ENCODE measurements at places on chromosomes 16 and 17.

GRCh38 chr16:3481696-3482658 lies 13.3 kb downstream of the C16orf90 start:
- DNase-seq: no peak

- no peak for DNase-seq
These were observed 146.1 kb downstream of the IRF8 start for GRCh38 chr16:86044881-86045590.

DNA sequence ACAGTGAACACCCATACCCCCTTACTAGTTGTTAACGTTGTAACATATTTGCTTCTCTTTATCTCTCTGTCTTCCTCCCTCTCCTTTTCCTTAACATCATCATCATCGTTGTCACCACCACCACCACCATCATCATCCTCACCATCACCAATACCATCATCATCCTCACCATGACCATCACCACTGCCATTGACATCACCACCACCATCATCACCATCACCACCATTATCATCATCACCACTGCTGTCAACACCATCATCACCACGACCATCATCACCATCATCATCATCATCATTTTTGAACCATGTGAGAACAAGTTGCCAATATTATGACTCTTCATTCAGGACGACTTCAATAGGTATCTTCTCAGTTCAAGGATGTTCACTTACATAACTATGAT lies 35.5 kb downstream of the SHISA6 start:
- no peak for DNase-seq

DNA sequence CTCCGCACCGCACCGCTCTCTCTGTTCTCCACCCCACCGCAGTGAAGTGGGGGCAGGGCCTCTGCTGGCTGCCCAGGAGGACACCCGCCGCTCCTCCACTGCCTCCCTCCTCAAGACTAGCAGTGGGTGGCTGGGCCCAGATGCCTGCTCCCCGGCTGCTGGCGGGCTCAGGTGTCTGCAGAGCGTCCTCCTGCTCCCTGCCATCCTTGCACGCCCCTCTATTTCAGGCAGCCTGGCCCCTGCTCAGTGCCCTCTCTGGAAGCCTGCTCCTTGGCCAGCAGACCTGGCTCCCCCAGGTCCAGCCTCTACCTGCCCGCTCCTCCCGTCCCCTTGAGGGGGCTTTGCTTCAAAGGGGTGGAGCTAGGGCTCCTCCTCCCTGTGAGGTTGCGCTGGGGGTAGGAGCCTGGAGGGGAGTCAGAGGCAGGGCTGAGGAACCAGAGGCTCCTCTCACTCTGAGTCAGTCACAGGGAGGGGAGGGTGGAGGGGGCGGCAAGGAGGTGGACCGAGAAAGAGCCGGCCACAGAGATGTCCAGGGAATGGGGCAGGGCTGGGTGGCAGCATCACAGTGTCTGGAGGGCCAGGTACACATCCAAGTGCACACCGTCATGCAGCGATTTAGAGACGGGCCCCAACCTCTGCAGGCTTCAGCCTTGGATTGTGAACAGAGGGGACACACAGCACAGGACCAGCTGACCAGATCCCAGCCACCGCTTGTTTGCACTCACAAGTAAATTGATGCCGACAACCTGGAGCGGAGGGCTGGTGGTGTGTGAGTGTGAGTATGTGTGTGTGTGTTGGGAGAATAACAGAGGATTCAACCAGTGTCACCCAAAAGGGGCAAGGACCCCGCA lies 9.8 kb upstream of the TMEM92 start:
- no peak for DNase-seq

DNA sequence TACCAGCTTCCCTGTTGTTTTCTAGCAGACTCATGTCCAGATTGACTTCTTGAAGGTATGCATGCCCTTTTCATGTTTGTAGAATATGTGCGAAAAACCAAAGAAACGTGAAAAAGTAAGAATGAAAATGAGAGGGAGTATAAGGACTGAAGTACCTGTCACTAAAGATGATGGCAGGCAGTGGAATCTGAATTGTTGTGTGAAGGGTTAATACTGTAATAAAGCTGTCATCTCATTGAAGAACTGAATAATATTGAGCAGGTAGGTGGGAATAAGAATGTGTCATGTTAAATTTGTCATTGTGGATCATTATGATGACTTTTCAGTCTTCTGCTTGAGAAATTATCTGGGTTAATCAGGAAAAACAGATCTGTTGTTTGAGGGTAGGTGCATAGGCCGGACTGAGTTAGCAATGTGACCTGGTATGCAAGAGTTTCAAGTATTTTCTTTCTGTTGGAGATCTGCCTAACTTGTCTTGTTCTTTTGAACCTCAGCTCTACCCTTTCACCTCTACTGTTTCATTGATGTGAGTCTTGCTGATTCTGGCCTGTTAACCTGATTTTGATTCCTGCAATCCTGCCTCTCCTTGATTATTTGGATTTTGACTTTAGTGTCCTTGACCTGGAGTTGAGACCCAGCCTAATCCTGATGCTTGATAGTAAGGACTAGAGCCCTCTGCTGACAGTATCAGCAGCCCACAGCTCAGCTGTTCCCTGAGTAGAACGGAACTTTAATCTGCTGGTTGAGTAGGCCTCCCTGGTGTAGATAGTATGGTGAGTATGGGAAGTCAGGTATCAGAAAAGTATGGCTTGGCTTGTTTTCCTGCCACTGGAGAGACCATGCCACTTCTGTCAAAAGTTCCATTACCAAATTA lies 64.6 kb downstream of the MAP2K4 start:
- no peak for DNase-seq

- no peak for DNase-seq
These were observed 40.4 kb upstream of the CORO6 start for GRCh38 chr17:29663155-29663554.

DNA sequence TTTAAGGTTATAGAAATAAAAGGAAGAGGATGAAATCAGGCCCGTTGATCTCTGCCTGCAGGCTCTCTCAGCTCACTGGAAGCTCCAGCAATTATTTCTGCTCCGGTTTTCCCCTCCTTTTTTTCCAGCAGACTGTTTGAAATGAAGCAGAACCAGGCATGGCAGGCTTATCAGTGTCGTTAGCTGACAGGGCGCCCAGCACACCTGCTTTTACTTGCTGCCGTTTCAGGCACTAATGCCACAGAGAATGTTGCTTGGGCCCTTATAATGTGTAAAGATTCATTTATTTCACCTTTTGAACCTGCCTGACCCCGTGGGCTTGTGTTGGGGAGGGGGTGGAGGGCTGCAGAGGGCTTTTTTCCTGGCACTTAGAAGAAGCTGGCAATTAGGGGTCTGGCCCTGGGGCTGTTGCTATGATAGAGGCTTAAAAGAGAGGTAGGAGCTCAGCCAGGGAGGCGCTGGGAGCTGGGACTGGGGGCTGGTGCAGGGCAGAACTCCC lies 108.1 kb downstream of the IRX3 start:
- DNase-seq: no peak

DNA sequence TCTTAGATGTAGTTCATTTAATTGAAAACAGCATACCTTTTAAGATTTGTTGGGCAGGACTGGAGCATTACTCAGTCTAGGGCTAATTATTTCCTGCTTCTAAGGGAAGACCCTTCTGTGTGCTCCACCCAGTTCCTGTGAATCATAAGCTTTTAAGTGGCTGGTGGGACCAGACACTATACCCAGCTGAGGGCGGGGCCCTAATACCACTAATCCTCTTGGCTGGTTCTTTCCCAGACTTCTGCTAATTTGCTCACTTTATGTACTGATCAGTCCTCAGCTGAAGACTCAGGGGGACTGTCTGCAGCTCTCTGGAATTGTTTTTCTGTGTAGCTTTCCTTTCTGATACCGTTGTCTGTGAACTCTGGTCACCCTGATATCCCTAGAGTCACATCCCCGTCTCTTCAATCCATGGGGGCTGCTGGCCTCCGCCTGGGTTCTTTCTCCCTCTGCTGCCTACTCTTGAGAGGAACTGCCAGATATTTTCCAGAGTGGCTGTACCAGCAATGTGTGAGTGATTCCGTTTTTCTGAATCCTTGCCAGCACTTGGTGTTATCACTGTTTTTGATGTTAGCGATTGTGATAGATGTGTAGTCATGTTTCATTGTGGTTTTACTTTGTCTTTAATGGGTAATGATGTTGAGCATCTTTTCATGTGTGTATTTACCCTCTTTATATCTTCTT lies 35.1 kb downstream of the MFSD11 start:
- DNase-seq: peak; percentile 84

GRCh38 chr17:42428141-42428944 lies 5.3 kb upstream of the CAVIN1 start:
- DNase-seq: peak; percentile 99

DNA sequence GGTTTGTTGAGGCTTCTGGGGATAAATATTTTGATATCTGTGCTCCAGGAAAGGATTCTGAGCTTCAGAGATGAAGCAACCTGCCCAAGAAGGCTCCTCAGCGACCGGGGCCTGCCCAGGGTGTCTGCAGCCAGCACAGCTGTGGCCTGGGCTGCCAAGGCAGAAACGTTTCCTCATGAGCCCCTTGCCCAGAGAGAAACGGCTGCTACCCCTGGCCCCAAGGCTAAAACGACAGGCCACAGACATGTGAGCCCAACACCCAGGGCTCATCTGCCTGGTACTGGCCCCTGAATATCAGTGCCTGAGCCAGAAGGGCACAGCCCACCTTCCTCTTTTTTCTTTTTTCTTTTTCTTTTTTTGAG lies 45.4 kb upstream of the RASD1 start:
- no peak for DNase-seq

- DNase-seq: no peak
These were observed 278.9 kb upstream of the KCNJ16 start for GRCh38 chr17:69796078-69796477.

GRCh38 chr17:75720656-75721462 lies at the start of gene ITGB4:
ITGB4 (plus strand) TSS chr17:75721459; CDS start chr17:75724704, 3,245 bp downstream.
- no peak for DNase-seq

DNA sequence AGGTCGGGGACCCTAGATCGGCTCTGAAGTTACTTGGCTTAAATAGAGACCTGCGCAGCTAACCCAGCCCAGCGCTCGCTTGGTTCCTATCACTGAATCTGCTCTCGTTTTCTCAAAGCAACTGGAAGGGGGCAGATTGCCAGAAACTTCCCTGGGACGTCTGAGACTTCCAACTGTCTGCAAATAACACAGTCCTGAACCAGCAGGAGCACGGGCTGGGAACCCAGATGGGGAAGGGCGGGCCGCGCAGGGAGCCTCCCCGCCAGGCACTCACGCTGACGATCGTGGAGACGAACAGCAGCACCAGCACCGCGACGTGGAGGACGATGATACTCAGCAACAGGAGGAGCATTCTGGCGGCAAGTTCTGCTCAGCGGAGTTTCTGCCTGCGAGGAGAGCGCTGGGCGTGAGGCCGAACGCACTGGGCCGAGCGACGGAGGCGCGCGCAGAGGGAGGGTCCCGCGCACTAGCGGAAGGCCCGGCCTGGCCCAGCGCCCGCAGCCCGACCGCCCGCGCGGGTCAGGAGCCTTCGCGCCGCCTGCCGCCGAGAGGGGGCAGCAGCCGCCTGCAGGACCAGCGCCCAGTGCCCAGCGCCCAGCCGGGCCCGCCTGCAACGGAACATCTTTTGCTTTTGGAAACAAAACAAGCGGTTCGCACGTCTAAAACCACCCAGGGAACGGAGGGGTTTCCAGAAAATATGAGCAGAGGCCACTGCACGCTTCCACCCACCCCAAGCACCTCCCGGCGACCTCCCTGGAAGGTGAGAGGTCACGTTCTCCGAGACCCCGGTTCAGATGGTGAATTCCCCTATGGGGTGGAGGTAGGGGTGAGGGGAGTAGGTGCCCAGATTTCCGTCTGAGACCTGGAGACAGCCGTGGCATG lies 4.5 kb downstream of the PMP22 start:
- peak; percentile 87 for DNase-seq
